Thoracic aorta (tissue), 2 donors: ENCODE measurements at places on chromosomes 6 and 20. TPM values are rescaled to one million over a fixed set of nuclear protein-coding genes. Genes with fewer than 3 reads are reported as not detected.

- no peak for DNase-seq
Measured at GRCh38 chr20:2335096-2335870, 39.5 kb downstream of the TGM3 start.

GRCh38 chr6:135410856-135411255 lies 86.7 kb downstream of the AHI1 start:
- DNase-seq = no peak

GRCh38 chr6:142088858-142089216 lies 43.9 kb upstream of the GJE1 start:
- no peak for DNase-seq

LRRC73 gene
- 0.54 TPM for total RNA-seq

MYBL2 gene
- 0.81 TPM for total RNA-seq

DNA sequence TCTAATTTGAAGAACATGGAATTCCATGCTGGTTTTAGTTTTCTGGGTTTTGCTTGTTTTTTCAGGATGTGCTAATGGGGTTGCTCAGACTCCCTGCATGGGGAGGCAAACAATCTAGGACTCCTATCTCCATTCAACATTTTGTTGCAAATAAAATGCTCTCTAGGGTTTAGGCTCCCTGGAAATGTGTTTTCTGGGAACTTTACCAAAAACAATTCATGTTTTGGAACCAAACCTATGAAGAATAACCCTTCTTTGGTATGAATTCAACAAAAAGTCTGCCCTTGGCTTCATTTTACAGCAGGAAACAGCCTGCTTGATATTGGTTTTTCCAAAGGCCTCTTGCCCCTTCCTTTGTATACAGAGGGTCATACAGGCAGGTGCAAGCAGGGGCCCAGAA lies 217.7 kb downstream of the FOXA2 start:
- DNase-seq = no peak
